ENCODE measurements at places on chromosomes 1 and 21.

- no peak for DNase-seq
Measured at GRCh38 chr1:29444081-29444715, 207.9 kb downstream of the PTPRU start.

DNA sequence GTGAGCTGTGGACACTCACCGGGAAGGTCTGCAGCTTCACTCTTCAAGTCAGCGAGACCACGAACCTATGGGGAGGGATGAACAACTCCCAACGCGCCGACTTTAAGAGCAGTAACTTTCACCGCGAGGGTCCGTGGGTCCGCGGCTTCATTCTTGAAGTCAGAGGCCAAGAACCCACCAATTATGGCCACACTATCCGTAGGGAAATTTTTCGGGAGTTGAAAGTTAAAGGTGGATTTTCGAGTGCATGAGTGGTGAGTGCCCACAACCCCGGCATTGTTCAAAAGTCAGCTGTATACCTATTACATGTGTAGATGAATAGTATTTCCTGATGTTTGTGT lies 19.7 kb downstream of the EXOC8 start:
- DNase-seq, result no peak

GRCh38 chr1:160410406-160411005 lies 10.1 kb downstream of the VANGL2 start:
- DNase-seq, result no peak

GRCh38 chr1:116502671-116503314 lies 68.0 kb downstream of the CD58 start:
- no peak for DNase-seq

DNA sequence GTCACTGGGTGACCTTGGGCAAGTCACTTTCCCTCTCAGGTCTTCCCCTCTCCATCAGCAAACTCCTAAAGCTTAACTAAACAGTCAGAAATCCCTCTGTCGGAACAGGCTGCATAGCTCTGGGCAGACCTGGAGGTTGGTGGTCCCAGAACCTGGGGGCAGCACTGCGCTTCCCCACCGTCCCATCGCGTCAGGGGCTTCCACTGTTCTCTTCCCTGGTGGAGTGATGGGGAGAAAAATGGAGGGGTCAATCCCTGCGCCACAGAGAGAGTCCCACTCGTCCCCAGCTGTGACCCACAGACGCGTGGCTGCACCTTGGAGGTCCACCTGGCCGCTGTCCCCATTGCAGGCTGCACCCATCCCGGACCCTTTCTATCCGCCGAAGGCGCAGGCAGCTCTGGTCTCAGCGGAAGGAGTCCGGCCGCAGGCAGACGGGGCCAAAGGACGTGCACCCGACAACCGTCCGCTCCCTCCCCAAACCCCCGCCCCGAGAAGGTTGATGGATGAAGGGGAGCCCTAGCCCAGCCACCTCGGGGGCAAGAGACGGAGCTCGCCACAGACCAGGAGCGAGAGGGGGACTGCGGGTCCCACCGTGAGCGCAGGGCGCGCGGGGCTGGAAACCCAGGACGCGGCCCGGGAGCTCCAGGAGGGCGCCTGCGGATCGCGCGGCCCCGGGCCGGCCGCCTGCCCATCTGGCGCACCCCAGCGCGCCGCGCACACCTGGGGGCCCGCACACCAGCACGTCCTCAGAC lies 588 bp upstream of the WNT3A start:
- no peak for DNase-seq

DNA sequence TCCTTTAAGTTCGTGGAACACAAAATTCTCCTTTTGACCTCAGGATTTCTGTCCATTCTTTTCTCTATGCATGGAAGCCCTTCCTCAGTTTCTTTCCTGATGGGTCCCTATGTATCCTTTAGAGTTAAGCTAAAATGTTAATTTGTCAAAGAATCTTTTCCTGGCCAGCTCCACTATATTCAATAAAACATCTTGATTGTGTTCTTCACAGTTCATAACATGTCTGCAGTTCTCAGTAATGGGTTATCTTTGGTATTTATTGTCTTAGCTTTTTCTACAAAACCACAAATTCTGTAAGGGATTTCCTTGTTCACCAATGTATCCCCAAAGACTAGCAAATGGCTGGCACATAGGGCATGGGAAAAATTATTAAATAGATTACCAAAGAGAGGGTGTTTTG lies 998.5 kb downstream of the ADGRL2 start:
- no peak for DNase-seq

- no peak for DNase-seq
Measured at GRCh38 chr1:233440951-233441401, 113.5 kb downstream of the MAP3K21 start.

DNA sequence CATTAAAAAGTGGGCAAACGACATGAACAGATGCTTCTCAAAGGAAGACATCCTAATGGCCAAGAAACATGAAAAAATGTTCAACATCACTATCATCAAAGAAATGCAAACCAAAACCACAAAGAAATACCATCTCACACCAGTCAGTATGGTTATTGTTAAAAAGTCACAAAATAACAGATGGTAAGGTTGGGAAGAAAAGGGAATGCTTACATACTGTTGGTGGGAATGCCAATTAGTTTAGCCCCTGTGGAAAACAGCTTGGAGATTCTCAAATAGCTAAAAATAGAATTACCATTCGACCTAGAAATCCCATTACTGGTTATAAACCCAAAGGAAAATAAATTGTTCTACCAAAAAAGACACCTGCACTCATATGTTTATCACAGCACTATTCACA lies 369.4 kb downstream of the KCNH1 start:
- DNase-seq, result no peak

DNA sequence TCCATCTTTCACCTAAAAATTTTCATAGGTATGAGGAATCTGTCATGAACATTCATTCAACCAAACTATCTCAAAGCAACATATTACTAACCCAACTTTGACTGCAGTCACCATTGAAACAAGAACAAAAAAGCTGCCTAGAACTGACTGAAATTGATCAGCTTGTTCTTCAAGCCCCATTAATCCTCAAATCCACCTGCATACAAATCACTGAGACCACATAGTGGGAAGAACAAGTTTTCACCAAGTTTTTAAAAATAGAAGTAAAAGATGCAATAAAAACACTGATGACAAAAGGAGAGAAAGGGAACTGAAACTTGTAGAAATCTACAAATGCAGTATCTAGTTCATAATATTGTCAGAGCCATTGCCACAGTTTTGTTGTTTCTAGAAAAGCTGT lies 6.1 kb downstream of the SORT1 start:
- no peak for DNase-seq

GRCh38 chr1:2275796-2276536 lies 47.8 kb downstream of the SKI start:
- DNase-seq, result no peak

DNA sequence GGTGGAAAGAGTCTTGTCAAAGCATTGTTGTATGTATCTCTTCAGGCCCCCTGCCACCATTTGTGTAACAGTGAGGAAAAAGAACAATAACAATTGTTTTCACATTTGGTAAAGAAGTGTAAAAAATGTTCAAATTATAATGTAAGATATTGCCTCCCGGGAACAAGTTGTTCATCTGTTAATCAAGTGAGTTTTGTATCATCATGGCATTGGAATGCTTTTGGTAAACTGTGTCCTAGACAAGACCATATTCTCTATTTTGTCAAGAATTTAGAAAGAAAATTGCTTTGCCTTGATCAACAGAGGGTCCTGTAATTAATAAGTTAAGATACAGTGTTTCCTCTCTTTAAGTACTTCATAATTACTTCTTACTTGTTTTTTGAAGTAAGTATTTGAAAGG lies 692.0 kb upstream of the NR5A2 start:
- DNase-seq, result no peak

DNA sequence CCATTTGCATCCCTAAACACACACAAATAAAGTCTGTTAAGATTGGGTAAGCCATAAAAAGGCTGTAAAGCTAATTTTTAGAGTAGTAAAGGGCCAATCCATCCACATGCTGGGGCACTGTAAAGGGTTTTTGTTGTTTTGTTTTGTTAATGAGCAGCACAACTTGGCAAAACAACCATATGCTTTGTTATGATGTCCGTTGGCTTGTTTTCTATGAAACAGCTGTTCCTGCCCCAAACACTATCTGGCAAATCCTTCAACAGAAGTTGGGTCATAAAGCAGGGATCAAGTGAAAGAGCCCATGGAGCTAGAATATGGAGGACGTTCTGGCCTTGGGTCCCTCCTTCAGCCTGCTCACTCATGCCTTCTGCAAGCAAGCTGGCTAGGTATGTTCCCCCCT lies 183.6 kb downstream of the APP start:
- no peak for DNase-seq

DNA sequence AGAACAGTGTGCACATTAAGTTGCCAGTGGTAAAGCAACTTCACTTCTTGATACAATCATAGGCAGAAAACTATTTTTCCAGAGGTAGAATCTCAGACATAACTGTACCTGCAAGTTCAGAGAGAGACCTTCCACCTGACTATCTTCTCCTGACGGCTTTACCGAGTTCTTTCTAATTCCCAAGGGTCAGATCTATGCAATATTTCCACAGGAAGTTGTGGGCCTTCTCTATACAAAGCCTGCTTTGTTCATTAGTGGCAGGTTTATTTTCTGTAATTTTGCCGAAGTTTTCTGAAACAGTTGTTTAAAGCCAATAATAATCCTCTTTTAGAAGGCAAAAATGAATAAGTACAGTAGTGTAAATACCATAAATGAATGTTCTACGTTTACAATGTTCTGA lies 58.2 kb upstream of the RCC1 start:
- DNase-seq, result no peak

DNA sequence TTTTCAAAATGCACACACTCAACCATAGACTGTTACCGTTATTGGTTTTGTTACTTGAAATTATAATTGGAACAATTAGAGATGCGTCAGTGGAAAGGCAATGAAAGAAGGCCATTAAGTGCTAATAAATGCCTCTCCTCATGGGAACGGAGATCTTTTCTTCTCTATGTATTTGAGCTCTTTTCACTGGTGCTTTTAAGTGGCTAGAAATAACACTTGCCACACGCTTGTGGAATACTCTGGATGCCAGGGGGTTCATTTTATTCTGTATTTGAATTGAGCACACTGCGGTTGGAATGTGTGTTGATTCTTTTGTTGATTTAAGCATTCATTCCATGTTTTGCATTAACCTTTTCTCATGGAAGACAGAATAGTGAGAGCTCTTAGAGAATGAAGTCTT lies 68.4 kb downstream of the DNM3 start:
- DNase-seq, result no peak

- no peak for DNase-seq
Measured at GRCh38 chr1:145960468-145961108, 2.8 kb upstream of the LIX1L start.

DNA sequence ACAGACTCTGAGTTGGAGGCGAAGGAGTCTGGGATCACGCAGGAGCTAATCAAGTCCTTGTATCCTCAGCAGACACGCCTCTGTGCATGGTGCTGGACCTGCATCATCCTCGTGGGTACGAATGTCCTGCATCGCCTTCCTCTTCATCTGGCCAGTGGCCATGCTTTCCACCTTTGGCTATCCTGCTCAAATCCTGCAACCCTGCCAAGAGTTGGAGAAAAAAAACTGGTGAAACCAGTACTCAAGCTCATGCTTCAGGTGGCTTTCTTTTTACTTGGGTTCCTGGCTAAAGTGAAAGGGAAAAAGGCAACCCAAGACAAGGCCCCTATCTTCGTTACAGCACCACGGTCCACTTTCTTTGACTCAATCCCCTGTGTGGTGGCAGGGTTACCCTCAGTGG lies 8.9 kb downstream of the SETSIP start:
- no peak for DNase-seq

GRCh38 chr1:161046605-161047228 lies 940 bp upstream of the USF1 start:
- DNase-seq, result no peak

DNA sequence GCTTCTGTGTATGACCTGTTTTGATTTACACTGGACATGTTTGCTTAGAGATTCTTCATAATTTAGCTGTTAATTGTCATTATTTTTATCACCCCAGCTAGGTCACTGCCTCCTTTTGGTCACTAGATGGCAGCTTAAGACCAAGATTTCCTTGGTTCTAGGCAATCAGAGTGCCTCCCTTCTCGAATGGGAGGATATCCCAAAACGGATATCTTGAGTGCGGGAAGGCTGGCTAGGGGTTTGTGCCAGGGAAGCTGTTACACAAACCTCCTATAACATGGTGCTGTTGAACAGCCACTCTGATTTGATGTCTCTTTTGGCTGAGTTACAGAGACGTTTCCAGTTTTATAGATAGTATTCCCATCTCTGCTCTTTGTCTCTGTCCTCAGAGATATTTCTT lies 283.5 kb downstream of the S1PR1 start:
- no peak for DNase-seq

- DNase-seq, result no peak
Measured at GRCh38 chr21:27034796-27035195, 67.9 kb upstream of the ADAMTS5 start.

GRCh38 chr1:42758641-42759040 lies 8.2 kb downstream of the P3H1 start:
- DNase-seq, result no peak

GRCh38 chr1:79323239-79324025 lies 316.9 kb upstream of the ADGRL4 start:
- no peak for DNase-seq

GRCh38 chr1:35884934-35885333 lies 1.9 kb downstream of the AGO1 start:
- DNase-seq, result no peak

- no peak for DNase-seq
Measured at GRCh38 chr1:44676484-44677200, 2.1 kb downstream of the ARMH1 start.

- DNase-seq, result no peak
Measured at GRCh38 chr1:214120191-214120590, 132.4 kb downstream of the PROX1 start.

GRCh38 chr1:51517361-51518032 lies 1.6 kb downstream of the EPS15 start:
- DNase-seq, result no peak

GRCh38 chr1:50329332-50329932 lies 93.8 kb downstream of the DMRTA2 start:
- no peak for DNase-seq

GRCh38 chr1:190373705-190374336 lies 103.8 kb downstream of the BRINP3 start:
- no peak for DNase-seq

GRCh38 chr1:195590649-195591048 lies 1017.6 kb downstream of the KCNT2 start:
- no peak for DNase-seq
